ENCODE measurements at places on chromosomes 7 and 10. TPM values are rescaled to one million over a fixed set of nuclear protein-coding genes. Genes with fewer than 3 reads are reported as not detected.

- H3K4me3 ChIP-seq = no peak overlapping the region
- no peak for DNase-seq
- H3K27me3 ChIP-seq = no peaks in the 10 kb centered on the region
These were observed 451.7 kb upstream of the TEX47 start for GRCh38 chr7:89247207-89247606.

GRCh38 chr7:101104799-101105198 lies 19.5 kb downstream of the TRIM56 start:
- DNase-seq = no peak
- no peak overlapping the region for H3K4me3 ChIP-seq
- H3K36me3 ChIP-seq = no peaks in the 10 kb centered on the region
- peaks cover 22% of the 10 kb centered on the region for H3K4me1 ChIP-seq

DNA sequence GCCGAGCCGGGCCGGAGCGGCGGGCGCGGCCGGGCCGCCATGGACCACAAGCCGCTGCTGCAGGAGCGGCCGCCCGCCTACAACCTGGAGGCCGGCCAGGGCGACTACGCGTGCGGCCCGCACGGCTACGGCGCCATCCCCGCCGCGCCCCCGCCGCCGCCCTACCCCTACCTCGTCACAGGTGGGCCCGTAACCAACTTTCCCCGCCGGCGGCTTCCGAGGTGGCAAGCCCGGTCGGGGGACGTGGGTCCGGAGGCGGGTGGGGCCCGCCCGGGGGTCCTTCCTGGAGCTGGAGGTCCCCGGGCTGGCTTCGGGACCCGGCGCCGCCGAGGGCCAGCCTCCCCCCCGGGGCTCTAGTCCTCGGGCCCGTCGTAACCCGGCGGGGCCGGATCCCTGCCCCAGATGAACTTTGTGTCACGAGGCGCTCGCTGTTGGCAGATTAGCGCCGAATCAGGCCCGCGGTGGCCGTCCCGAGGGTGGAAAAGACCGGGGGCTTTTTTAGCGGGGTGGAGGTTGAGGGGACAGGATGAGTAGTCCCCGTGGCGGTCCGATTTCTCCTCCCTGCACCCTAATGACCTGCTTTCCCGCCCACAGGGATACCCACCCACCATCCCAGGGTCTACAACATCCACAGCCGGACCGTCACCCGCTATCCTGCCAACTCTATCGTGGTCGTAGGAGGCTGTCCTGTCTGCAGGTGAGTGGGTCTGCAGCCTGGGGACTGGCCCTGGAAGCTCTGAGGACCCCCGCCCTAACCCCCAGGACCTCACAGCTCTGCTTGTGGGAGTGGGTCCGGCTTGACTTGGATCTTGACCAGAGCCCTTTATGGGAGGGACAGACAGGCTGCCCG lies 496 bp downstream of the BRI3 start:
- H3K27me3 ChIP-seq = no peaks in the 10 kb centered on the region
- peak overlapping the region; percentile 96 for H3K27ac ChIP-seq
- DNase-seq = peak; percentile 81
- peaks cover 14% of the 10 kb centered on the region for H3K36me3 ChIP-seq
- peaks cover 43% of the 10 kb centered on the region for H3K4me1 ChIP-seq

GRCh38 chr10:86191686-86192085 lies 174.9 kb downstream of the GRID1 start:
- no peaks in the 10 kb centered on the region for H3K4me1 ChIP-seq
- H3K4me3 ChIP-seq = no peak overlapping the region
- no peaks in the 10 kb centered on the region for H3K27me3 ChIP-seq

GRCh38 chr7:28627896-28628295 lies 215.6 kb downstream of the CREB5 start:
- H3K4me1 ChIP-seq = peaks cover 3% of the 10 kb centered on the region
- no peak for DNase-seq
- H3K4me3 ChIP-seq = no peak overlapping the region
- no peak overlapping the region for H3K27ac ChIP-seq
- H3K36me3 ChIP-seq = no peaks in the 10 kb centered on the region

DNA sequence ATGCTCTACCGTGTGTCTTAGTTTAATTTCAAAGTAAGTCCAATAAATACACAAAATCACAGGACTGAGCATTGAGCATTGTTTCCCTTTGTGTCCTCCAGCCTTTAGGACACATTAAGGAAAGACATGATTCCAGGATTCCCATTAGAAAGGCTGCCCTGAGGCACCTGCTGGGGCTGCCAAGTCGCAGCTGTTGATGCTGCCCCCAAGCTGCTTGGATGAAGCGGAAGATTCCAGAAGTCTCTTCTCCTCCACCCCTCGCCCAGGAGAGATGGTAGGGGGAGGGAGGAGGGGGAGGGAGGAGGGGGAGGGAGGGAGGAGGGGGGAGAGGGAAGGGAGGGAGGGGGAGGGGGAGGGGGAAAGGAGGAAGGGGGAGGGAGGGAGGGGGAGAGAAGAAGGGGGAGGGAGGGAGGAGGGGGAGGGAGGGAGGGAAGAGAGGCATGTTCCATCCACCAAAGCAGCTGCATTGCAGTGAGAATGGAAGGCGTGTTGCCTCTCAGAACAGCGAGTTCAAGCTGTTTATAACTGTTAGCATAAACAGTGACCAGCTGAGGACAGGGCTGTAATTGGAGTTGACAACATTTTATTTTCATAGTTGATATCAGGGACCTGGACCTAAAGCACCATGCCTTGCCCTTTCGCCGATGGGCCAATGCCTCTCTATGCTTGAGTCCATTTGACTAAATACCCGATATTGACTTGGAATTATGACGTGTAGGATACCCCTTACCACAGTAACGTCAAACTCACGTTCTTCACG lies 67.3 kb downstream of the DIP2C start:
- H3K27ac ChIP-seq = no peak overlapping the region
- H3K4me3 ChIP-seq = no peak overlapping the region
- H3K36me3 ChIP-seq = no peaks in the 10 kb centered on the region
- no peak for DNase-seq

DNA sequence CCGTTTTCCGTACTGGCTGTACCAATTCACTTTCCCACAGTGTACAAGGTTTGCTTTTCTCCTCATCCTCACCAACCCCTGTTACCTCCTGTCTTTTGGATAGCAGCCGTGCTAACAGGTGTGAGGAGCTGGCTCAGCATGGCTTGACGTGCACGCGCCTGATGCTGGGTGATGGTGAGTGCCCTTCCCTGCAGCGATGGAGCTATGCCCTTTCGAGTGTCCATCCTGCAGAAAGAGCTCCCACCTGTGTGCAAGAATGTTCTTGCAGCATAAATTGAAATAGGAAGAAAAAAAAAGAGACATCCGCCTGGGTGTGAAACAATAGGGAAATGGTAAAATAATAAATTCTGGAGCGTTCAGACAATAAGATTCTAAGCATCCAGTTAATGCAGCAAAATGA lies 9.5 kb upstream of the UBE3C start:
- no peaks in the 10 kb centered on the region for H3K36me3 ChIP-seq
- H3K27me3 ChIP-seq = peaks cover 25% of the 10 kb centered on the region
- H3K4me3 ChIP-seq = no peak overlapping the region
- H3K4me1 ChIP-seq = no peaks in the 10 kb centered on the region

The FAM237B gene
- total RNA-seq = not detected

DNA sequence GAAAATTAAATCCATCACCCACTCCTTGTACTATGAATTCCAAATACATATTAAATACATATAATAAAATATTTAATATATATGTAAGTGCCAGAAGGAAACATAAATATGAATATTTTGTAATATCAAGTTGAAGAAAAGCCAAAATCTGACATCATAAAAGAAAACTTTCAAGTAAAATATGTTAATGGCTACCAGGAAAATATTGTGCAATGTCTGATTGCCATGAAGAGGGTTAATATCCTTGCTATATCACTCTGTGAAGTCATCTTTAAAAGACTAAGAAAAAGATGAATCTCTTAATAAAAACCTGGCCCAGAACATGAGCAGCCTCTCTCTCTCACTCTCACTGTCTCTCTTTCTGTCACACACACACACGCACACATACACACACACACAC lies 130.2 kb downstream of the EGFR start:
- no peaks in the 10 kb centered on the region for H3K27me3 ChIP-seq
- no peak for DNase-seq
- no peak overlapping the region for H3K4me3 ChIP-seq
- peaks cover 51% of the 10 kb centered on the region for H3K36me3 ChIP-seq
- H3K27ac ChIP-seq = no peak overlapping the region

- no peak overlapping the region for H3K4me3 ChIP-seq
- H3K36me3 ChIP-seq = no peaks in the 10 kb centered on the region
- H3K27ac ChIP-seq = no peak overlapping the region
- H3K4me1 ChIP-seq = peaks cover 3% of the 10 kb centered on the region
These were observed 138.1 kb downstream of the GNAI1 start for GRCh38 chr7:80272560-80273239.

The NPFFR1 gene
- 1.1 TPM for total RNA-seq

- no peak overlapping the region for H3K4me3 ChIP-seq
- no peaks in the 10 kb centered on the region for H3K36me3 ChIP-seq
- no peak overlapping the region for H3K27ac ChIP-seq
- no peak for DNase-seq
These were observed 75.6 kb upstream of the LYZL2 start for GRCh38 chr10:30705101-30705624.

The IKZF1 gene
- total RNA-seq = 41.4 TPM

DNA sequence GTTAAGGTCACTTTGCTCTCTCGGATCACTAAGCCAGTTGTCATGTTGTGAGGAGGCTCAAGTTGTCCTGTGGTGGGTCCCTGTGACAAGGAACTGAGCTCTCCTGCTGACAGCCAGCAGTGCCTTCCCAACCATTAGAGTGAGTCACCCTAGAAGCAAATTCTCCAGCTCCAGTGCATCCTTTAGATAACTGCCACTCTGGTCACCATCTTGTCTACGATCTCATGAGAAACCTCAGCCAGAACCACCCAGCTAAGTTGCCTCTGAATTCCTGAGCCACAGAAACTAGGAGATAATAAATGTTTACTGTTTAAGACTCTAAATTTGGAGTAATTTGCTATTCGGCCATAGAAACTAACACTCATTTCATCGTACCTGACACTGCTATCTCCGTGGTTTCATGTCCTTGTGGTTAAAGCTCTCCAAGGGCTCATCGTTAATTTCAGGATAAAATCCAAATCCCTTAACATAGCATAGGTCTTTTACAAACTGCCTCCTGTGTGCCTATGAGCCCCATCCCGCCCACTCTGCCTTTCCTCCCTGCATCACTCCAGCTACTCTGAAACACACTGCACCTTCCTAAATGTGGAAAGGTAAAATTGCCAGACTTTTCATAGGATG lies 56.5 kb upstream of the WIPF3 start:
- no peaks in the 10 kb centered on the region for H3K36me3 ChIP-seq
- DNase-seq = no peak
- no peaks in the 10 kb centered on the region for H3K27me3 ChIP-seq
- no peak overlapping the region for H3K27ac ChIP-seq
- no peaks in the 10 kb centered on the region for H3K4me1 ChIP-seq

- no peak overlapping the region for H3K27ac ChIP-seq
- no peaks in the 10 kb centered on the region for H3K4me1 ChIP-seq
- H3K4me3 ChIP-seq = no peak overlapping the region
These were observed 287.8 kb downstream of the GALNT17 start for GRCh38 chr7:71419546-71420337.

- peak overlapping the region; percentile 79 for H3K27ac ChIP-seq
- H3K4me3 ChIP-seq = no peak overlapping the region
- DNase-seq = no peak
- peaks cover 7% of the 10 kb centered on the region for H3K36me3 ChIP-seq
These were observed 117.1 kb downstream of the ZMIZ1 start for GRCh38 chr10:79185796-79186374.

- peak overlapping the region; percentile 84 for H3K4me3 ChIP-seq
- peaks cover 5% of the 10 kb centered on the region for H3K36me3 ChIP-seq
- H3K27me3 ChIP-seq = no peaks in the 10 kb centered on the region
These were observed 441 bp downstream of the CCDC186 start for GRCh38 chr10:114173603-114173920.

DNA sequence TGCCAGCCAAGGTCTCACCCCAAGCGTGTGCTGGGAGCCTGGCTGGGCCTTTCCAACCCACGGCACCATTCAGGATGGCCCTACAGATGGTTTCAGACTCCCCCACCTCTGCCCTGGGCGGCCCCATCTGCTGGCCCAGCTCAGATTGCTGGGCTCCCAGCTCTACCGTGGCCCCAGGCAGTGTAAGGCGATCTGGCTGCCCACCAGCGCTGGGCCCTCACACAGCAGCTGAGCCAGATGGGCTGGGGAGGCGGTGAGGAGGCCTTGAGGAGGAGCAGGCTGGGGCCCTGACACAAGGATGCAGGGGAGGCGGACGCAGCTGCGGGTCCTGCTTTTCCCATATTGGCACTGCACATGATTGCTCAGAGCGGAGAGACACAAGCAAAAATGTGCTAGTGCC lies 162.8 kb downstream of the NRF1 start:
- no peak overlapping the region for H3K27ac ChIP-seq
- H3K36me3 ChIP-seq = no peaks in the 10 kb centered on the region
- no peak overlapping the region for H3K4me3 ChIP-seq
- DNase-seq = no peak
